ENCODE measurements at places on chromosomes 2 and 18.

GRCh38 chr2:131572175-131572574 lies 44.5 kb downstream of the CCDC74A start:
- DNase-seq: no peak

DNA sequence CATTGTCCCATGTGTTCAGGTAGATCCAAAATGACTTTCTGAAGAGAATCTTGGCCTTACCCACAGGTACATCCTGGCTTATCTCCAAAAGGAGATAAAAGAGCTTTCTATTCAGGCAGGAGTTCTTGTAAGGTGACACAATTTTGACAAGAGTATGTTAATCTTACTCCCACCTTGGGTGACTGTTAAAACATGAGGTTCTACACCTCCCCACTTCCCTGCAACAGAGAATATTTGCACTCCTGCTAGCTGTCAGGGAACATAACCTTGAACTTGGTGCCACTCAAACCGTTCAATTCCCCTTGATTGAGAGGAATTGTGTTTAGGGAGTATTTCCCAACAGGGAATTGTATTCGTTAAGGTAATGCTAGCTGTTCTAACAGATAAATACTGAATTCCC lies 372.5 kb upstream of the KLHL29 start:
- no peak for DNase-seq

- no peak for DNase-seq
Measured at GRCh38 chr2:210092791-210093190, 78.4 kb downstream of the KANSL1L start.

DNA sequence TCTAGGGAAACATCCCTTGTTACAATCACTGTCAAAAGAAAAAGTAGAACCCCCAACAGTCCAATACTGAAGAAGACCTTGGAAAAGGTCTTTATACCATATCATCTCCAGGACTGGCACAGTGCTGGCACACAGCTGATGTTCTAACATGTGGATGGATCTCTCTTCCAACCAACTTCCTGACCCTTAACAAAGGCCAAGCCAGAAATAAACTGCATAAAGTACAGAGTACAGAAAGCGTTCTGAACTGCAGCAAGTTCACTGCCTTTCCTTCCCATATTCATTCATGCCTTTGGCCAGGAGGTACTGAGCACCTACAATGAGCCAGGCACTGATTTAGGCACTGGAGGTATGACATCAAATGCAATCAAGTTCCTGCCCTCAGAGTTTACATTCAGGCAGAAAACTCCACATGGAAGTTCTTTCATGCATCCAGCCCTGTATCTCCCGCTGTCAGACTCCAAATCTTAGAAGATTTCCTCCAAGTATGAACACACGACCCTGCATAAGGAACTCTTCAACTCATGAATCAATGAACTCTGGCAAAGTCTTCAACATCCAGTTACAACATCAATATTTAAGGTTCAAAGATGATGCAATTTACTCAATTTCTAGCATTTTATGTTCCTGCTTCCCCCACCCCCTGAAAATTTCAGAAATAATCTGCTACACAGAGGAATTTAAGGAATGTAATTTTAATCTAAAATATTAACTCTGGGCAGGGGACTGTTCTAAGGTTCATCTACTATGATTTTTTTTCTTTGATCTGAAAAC lies 33.8 kb downstream of the ACVR1 start:
- DNase-seq: no peak

DNA sequence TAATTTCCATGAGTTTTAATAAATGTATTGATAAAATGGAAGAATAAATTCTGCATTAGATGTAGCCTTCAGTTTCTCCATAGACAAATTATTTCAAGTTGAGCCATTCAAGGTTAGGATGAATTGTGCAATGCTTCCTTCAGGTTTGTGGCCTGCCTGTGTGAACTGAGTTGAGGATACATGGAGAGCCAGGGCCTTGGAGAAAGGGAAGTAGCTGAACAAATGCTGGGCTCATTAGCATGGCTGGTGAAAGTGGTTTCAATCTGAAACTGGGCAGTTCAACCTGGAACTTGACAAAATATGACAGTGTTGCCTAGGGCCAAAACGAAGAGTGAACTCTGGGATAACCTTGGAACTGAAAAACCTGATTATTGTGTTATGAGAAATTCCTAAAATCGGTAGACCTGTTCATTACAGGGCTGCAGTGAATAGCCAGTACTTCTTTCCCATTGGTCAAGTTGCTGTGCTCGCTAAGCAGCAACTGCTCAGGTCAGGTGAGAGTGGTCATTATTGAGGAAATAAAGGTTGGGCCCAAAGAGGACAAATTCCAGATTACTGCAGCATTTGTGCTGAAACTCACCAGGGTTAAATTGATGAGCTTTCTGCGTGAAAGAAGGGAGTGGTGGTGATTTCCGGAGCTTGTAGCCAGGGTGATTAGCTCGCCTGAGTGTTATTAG lies 12.7 kb downstream of the INPP1 start:
- DNase-seq: no peak

DNA sequence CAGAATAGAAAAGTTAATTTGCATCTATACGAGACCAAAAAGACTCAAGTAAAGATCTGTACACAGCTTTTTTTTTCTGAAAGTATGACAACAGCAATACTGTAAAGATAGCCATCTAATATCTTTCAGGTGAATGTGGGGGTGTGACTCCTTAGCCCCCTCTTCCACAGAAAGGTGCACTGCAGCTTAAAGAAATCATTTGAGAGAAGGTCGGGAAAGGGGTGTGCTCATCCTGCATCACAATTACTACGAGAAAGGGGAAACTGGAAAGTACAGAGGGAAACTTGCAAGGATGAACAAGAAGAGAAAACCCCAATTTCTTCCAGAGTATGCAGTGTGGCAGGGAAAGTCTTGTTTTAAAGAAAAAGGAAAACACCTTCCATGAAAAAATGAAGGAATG lies 255.6 kb downstream of the CCDC178 start:
- DNase-seq: no peak

- no peak for DNase-seq
Measured at GRCh38 chr2:213246497-213247281, 37.6 kb upstream of the SPAG16 start.

DNA sequence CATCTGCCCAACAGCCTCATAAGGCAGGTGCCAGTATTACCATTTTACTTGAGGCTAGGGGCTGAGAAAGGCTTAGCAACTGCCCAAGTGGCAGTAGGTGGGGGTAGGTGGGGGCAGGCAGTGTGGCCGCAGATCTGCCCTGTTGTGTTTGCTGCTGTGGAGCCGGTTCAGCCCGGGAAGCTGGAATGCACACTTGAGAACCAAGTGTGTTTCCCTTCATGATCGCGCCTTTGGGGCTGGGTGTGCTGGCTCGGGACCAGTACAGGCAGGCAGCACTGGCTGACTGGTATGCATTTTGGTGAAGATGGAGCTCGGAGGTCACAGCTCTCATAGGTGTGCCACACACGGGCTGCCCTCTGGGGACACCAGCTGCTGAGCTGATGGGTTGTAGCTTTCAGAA lies 85.1 kb downstream of the CABLES1 start:
- DNase-seq: no peak

DNA sequence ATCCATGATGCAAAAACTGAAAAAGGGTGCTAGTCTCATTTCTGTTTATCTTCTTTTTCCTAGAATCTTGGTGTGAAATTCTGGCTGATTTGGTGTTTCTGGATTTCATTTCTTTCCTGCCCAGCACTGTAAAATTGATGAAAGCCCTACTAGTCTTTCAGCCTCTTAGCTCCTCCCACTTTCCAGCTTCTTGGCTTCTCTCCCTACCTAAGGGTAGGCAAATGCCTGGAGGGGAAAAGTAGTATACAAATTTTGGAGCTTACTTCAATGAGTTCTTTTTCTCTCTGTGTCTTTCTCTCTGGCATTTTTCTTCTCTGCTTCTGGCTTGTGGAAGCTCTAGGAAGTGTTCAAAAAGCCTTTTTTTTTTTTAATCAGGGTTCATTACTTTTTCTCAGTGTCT lies 160.5 kb downstream of the XIRP2 start:
- no peak for DNase-seq

DNA sequence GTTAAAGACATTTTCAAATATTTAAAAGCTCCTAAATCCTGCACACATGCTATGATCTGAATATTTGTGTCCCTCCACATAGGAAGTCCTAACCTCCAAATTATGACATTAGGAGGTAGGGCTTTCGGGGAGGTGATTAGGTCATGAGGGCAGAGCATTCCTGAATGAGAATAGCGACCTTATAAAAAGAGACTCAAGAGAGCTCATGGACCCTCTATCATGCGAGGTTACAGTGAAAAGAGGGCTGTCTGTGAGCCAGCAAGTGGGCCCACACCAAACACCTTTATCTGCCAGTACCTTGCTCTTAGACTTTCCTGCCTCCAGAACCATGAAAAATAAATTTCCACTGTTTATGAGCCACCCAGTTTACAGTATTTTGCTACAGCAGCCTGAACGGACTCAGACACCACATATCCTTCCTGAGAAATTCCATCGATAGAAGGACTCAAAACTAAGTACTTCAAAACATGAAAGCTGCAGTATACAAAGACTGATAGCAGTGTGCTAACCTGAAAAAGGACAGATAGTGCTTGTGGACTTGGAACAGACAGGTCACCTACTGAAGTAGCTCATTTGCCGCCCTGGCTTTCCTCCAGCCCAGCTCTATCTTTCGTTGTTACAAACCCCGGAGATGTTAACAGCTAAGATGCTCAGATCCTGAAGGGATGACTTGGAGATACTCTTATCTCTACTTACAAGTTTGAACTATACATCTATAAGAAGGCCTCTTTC lies 13.8 kb downstream of the FAM210A start:
- no peak for DNase-seq

GRCh38 chr18:48032876-48033789 lies 102.7 kb upstream of the SMAD2 start:
- no peak for DNase-seq

DNA sequence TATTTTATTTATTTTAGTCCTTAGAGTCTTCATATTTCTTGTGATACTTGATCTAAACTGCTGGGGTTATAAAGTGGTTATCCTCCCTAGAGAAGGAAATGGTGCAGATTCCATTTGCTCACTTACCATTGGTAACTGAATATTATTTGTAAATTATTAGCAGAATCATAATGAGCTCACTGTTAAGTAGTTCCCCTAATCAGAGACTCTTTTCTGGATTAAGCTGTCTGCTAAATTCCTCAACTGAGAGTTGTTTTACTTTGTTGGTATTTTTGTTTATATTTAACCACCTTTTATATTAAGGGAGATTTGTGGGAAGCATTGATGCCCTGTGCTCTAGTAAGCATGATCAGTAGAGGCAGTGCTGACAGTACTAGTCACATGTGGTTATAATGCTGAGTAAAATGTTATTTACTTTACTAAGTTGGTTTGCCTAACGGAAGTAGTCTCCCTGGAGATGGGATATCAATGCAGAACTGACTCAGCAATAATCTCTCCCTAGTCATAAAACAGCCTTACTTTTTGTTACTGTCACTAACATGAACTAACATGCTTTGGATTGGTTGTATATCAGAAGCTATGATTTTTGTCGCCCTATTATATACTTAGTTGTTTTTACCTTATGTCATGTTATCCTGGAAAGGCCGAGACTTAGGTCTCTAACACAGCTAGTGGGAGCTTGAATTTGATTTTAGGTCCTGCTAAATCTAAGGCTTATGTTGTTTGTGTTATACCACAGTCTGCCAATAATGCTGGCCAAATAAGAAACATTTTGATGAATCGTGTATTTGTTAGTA lies 166.7 kb downstream of the MCFD2 start:
- no peak for DNase-seq

DNA sequence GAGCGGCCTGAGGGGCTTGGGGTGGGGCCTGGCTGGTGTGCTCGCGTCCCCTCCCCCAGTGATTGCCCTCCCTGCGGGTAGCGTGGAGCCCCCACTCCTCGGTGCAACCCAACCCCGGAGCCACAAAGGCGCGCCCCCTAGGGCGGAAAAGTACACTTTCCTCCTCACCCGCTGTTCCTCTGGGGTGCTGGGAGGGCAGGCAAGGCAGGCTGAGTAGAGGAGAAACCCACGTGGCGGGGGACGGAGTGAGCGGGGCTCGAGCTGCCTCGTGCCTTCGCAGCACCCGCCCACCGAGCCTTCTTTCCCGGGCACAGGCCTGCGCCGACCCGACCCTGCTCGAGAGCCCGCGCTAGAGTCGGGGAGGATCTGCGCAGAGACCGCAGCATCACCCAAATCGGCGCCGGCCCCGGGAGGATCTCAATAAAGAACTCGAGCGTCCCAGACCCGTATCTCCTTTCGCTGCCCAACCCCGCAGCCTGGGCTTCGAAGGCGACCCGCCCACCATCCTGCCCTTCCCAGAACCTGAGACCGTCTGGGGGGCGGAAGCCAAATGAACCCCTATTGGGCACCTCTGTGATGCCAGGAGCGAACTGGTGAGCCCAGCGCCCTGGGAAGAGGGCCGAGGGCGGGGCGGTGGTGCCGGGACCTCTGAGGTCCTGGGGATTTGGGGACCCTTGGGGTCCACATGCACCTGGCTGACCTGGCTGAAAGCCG lies 1.5 kb downstream of the UCN start:
- no peak for DNase-seq

GRCh38 chr18:4208366-4208765 lies 246.7 kb downstream of the DLGAP1 start:
- no peak for DNase-seq

Measured in stimulated activated CD4-positive, alpha-beta T cell treated with anti-CD3 and anti-CD28 coated beads, Interleukin-15, amount 100 ng/mL, for 1 hour (primary cell).